ENCODE measurements at places on chromosomes 11 and 22.

DNA sequence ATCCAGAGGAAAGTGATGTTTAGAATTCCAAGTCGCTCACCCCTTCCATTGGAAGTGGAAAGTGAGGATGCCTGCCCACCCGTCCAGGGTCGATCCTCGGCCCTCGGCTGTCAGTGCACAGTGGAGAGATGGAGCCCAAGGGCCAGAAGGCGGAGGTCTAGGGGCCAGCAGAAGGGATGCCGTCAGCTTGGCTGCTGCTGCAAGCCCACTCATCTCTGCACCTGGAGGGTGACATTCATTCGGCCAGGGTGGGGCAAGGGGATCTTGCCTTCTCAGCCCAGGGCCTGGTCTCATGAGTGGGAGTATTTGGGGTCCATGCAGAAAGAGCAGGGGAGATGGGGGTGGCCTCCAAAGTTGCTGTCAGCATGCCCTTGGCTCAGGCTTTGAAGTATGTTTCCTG, 30.7 kb downstream of the LINC01488 start:
- no peak for DNase-seq

DNA sequence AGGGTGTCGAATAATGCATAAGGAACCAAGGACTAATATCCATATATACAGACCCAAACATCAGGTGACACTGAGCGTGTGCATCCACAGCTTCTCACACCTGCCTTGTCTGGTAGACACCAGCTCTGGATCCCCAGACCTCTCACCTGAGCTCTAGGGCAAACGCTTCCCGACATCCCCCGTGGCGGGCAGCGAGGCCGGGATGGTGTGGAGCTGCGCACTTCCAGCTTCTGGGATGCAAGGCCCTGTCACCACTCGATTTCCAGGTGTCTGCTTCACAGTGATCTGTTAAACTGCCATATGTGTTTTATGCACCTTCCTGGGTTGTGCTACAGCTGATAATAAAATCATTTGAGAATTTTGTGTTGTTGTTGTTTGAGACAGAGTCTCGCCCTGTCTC, 15.3 kb upstream of the TREH start:
- no peak for DNase-seq

GRCh38 chr22:43969989-43970755, 14.9 kb downstream of the SAMM50 start:
- DNase-seq: no peak

- no peak for DNase-seq
These were observed 6.5 kb downstream of the RFPL3 start for GRCh38 chr22:32364210-32364609.

- DNase-seq: no peak
These were observed 52.7 kb upstream of the HTATIP2 start for GRCh38 chr11:20310596-20311394.

DNA sequence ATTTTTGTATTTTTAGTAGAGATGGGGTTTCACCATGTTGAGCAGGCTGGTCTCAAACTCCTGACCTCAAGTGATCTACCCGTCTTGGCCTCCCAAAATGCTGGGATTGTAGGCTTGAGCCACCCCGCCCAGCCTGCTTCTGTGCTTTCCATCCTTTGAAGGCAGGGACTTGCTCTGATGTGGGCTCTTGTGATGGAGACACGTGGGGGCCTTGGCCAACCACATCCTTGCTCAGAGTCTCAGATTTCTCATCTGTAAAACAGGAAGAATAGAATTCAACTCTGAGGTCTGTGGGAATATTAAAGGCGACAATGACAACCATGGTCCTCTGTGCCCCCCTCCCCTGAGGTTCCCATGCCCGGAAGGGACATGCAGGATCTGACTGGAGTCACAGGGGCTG, 3.8 kb upstream of the GGA1 start:
- DNase-seq: no peak

DNA sequence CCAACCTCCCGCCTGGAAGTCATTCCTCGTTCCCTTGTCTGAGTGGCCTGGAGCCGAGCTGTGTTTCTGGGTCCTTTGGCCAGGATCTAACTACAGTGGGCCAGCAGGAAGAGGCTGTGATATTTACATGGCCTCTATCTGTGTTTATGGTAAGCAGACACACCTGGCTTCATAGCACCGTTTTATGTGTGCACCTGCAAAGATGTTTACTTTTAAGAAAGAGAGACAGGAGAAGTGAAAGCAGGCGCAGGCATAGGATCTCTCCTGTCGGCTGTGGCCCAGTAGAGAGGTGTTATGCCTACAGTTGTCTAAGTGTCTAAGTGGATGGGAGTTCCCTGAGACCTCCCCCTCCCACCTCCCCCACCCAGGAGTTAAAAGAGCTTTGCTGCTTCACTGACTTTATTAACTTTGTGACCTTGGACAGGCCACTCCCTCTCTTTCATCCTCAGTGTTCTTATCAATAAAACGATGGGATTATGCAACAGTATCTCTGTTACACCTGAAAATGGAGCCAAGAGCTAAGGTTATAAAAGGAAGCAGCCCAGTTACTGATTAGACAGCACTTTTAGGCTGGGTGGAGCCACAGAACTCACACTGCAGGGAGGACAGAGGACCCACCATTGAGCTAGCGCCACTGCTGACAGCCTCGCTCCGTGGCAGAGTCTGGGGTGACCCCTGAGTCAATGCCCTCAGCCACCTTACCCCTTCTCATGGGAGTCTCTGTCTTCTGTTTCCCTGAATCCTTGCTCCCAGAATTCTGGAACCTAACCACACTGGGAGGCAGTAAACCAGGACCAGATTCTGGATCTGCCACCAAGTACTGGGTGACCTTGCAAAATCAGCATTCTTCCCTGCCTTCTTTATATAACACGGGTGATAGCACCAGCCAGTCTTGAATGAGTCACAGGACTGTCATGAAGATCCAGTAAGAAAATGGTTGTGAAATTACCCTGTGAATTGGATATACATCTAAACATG, 22.0 kb downstream of the ST14 start:
- no peak for DNase-seq

DNA sequence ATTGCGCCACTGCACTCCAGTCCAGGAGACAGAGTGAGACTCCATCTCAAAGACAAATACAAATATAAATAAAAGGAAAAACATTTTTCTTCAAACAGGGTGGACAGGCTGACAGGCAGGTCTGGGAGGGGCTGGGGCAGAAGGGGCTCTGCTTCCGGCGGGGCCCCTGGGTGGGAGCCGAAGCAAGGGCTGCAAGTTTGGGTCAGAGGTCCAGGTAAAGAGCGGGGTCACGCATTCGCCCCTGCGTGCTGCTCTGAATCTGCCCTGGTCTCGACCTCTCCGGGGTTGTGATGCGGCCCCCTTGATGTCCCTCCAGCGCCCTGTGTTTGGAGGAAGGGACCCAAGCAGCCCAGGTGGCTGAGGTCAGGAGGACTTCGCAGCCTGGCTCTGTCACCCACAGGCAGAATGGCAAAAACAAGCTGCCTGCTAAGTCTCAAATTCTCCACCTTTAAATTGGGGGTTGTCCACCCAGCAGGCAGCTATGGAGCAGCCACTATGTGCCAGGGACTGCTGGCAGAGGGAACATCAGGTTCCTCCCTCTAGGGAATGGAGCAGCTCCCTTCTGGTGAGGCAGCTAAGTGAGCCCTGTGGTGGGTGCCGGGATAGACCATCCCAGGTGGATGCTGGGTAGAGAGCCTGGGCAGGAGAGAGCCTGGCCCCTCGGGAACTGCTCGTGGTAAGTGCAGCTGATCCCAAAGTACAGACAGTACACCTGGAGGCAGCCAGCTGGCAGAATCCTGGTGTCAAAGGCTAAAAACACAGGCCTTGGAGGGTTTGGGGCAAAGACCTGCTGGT, 10.3 kb upstream of the PHF21B start:
- no peak for DNase-seq

DNA sequence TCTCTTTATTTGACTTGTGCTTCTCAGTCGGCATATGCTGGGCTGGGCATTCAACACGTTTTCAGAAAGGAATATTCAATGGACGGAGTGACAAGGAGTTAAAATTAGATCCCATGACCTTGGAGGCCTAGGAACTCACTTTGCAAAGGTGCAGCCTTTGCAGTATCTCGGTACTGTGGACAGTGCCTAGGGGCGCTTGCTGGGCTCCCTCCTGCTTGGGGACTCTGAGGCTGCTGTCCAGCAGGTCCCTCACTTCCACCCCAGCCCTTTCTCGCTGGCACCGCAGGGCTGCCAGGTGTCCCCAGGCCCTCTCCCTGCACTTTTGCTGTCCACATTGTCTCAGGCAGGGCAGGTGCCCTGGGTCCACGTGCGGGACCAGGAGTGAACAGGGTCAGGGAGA, 255.5 kb upstream of the B3GAT1 start:
- no peak for DNase-seq

Data from Right ventricle myocardium superior (tissue), 1 donor.